Tongue (tissue), 3 donors: ENCODE measurements at places on chromosomes 3 and 15.

GRCh38 chr15:80507131-80507530 lies 102.9 kb downstream of the ARNT2 start:
- DNase-seq: no peak

GRCh38 chr15:52794665-52795463 lies 4.7 kb upstream of the ONECUT1 start:
- DNase-seq: no peak

- DNase-seq: no peak
Observed at GRCh38 chr15:87829332-87830050, 427.0 kb downstream of the NTRK3 start.

- DNase-seq: no peak
Observed at GRCh38 chr3:159593927-159594605, 394.6 kb upstream of the IL12A start.

DNA sequence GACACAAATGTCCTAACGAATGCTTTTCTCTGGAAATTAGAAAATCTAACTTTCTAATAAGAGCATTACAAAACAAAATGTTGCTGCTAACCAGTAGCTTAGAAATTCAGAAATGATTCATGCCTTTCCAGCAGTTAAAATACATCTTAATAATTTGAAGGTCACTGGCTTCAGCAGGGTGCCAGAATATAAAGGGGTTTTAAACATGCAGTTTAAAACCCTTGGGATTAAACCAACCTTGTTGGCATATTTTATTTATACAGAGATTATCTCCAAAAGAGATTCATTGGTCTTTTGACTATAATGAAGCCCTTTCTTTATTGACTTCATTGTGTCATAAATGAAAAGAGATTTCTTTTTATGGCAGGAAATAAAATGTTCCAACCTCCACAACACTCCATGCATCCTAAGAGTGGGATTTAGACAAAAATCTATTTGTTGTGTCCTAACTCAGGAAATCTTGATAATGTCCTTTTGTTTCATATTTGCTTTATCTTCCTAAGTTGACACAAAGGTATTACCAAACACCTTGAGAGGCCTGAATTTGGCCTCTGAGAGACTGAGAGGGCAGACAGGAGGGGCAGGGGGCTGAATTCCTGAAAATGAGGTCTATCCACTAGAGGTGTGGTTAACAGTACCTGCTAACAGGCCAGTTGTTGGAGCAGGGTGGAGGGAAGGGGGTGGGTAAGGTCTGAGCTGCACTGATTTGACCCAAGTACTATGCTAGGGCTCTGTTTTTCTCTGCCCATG lies 124.4 kb downstream of the FEZF2 start:
- DNase-seq: no peak
